PC-3 (cell line): ENCODE measurements at places on chromosomes 6 and 20. TPM values are rescaled to one million over a fixed set of nuclear protein-coding genes. Genes with fewer than 3 reads are reported as not detected.

FRMD1 gene
- not detected in 2 replicates for total RNA-seq

NOX3 gene
- not detected in 2 replicates for total RNA-seq

GPR6 gene
- not detected in 2 replicates for total RNA-seq

GPSM3 gene
- total RNA-seq, result 5.0 and 7.1 TPM in 2 replicates

GPX5 gene
- not detected in 2 replicates for total RNA-seq

RBM24 gene
- 2.0 and 3.2 TPM in 2 replicates for total RNA-seq

RUNX2 gene
- 3.8 and 7.3 TPM in 2 replicates for total RNA-seq

RIPOR3 gene
- 0.04 TPM in 1 of 2 replicates, not detected in the other for total RNA-seq

MMP24 gene
- 0.52 and 0.91 TPM in 2 replicates for total RNA-seq

POM121L2 gene
- not detected in 2 replicates for total RNA-seq

CASS4 gene
- 0.04 and 0.17 TPM in 2 replicates for total RNA-seq

SIRPB2 gene
- 0.52 and 2.1 TPM in 2 replicates for total RNA-seq

HLA-DQB1 gene
- not detected in 2 replicates for total RNA-seq

EPHA7 gene
- 0.52 and 1.4 TPM in 2 replicates for total RNA-seq

FAM83B gene
- 0.07 and 0.29 TPM in 2 replicates for total RNA-seq

ADGRB3 gene
- total RNA-seq, result 0.11 and 0.23 TPM in 2 replicates
